ENCODE measurements at places on chromosomes 7 and 10. TPM values are rescaled to one million over a fixed set of nuclear protein-coding genes. Genes with fewer than 3 reads are reported as not detected.
A peak's percentile ranks its signal among the peaks of the same experiment; 100 is the strongest.

DNA sequence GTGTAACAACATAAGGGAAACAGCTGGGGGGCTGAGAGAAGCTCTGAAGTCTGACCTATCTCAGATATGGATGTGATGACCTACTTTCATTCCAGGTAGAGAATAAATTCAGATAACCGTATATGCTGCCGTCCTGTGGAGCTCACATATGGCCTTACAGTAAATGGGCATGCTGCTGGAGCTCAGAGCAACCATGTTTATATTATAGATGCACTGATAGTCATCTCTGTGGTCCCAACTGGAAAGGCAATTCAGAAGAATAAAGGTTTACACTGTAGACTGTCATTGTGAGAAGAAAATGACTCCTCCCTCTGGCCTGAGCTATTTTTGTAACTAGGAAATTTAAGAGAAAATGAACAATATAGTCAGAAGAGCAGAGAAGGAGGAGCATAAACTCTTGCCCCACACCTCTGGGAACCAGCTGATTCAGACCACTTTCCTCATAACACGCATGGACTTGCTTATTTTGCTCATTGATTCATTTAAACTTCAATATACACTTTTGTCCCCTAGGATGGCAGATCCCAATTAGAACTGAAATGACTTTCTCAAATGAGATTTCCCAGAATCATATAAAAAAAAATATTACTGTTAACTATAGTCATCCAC lies 69.9 kb upstream of the NXPH1 start:
- DNase-seq: no peak

DNA sequence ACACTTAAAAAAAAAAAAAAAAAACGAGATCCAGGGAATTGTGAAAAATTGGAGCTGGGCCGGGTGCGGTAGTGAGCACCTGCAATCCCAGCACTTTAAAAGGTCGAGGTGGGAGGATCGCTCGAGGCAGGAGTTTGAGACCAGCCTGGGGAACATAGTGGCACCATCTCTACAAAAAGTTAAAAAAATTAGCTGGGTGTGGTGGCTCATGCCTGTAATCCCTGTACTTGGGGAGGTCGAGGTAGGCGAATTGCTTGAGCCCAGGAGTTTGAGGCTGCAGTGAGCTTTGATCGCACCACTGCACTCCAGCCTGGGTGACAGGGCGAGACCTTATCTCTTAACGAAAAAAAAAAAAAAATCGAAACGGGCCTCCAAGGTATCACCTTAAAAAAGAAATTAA lies 2.0 kb downstream of the CLDN4 start:
- no peak for DNase-seq

DNA sequence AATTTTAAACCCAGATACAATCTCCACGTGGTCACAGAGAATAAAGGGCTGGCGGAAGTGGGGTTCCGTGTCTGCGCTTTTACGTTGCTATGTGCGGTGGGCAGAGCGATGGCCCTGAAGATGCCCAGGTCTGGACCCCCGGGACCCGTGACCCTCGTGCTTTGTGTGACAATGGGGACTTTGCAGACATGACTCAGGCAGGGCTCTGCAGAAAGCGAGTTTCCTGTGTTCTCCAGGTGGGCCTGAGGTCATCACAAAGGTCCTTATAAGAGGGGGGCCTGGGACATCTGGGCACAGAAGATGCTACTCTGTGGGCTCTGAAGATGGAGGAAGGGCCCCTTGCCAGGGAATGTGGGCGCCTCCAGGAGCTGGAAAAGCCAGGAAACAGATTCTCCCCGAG lies 95.3 kb downstream of the ELFN1 start:
- DNase-seq: no peak

OR9A2 gene
- not detected for total RNA-seq

GRCh38 chr10:44380829-44381600 lies 3.9 kb downstream of the CXCL12 start:
- peak; percentile 23 for DNase-seq

OPN4 gene
- total RNA-seq: not detected

- no peak for DNase-seq
Measured at GRCh38 chr10:125014086-125014830, 72.3 kb downstream of the ZRANB1 start.

VSTM2A gene
- total RNA-seq: not detected

GRCh38 chr7:51158742-51159445 lies 157.7 kb downstream of the COBL start:
- DNase-seq: no peak

GRCh38 chr7:76071316-76072242 lies 23.7 kb downstream of the MDH2 start:
- no peak for DNase-seq

GRCh38 chr10:93090619-93091018 lies 16.9 kb downstream of the CYP26A1 start:
- DNase-seq: no peak

DNA sequence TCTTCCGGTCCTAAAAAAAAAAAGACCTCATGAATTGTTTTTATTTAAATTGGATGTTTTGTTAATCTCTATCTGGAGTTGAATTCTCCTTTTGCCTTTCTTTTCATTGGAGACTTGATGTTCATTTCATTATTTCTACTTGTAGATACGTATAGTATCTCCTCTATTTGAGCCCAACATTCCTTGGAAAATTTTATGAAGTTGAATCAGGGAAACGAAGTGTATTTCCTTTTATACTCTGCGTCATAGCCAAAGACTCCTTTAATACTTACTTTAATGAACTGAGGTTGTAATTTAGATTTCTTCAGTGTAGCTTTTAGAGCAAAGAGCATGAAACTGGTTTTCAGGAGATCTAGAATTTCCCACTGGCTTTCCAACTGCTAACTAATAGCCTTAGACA lies 132.4 kb downstream of the KIAA1217 start:
- no peak for DNase-seq

DNA sequence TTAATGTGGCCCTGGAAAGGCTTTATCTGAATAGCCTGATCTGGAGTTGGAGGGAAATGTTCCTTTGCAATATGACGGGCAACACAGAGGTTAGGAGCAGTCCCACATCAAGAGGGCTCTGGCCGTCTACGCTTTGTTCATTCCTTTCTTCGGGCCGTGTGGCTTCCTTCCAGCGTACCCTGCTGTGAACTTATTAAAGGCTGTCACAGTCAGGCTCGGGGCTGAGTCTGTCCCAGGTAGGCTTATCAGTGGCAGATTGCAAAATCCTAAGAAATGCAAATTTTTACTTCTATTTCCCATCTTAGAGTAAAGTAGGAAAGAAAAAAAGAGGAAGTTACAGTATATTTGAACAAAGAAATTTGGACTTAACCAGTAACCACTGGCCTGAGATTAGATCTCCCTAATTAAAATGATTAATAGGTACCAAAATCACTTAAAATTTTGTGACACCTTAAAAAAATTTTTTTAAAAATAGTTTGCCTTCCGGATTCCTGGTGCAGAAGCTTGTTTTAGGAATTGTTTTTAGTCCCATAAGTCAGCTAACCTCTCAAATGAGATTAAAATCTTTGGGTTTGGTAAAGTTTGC lies 453.1 kb upstream of the MKI67 start:
- DNase-seq: no peak

HOXA9 gene
- not detected for total RNA-seq

SLC18A3 gene
- not detected for total RNA-seq

RTKN2 gene
- total RNA-seq: 0.05 TPM

- no peak for DNase-seq
Measured at GRCh38 chr10:97131666-97132065, 54.1 kb downstream of the SLIT1 start.

ACTR3C gene
- total RNA-seq: 27.6 TPM

CPA4 gene
- not detected for total RNA-seq

BAMBI gene
- 7.7 TPM for total RNA-seq

NUTM2B gene
- 0.40 TPM for total RNA-seq

- no peak for DNase-seq
Measured at GRCh38 chr7:14666913-14667312, 235.6 kb downstream of the DGKB start.

DNA sequence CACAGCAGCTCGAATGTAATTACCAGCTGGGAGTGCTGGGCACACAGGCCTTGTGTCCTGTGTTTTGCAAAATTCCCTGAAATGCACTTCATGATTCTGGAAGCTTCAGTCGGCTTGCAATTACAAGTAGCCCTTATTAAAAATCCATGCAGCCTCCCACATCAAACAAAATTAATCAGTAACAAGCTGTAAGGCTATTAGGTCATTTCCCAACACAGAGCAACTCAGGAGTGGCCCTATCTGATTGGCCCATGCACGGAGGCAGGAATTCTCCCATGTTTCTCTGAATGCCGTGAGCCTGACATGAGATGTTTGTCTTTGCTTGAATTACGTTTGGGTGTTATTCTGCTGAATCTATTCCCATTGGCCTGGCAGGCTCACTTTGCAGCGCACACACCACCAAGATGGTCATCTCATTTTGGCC lies 36.9 kb downstream of the FOXL3 start:
- DNase-seq: peak; percentile 68
